Central memory CD4-positive, alpha-beta T cell (primary cell): ENCODE measurements at places on chromosomes 2 and 18.

- DNase-seq, result no peak
Observed at GRCh38 chr2:218858671-218859555, 692 bp upstream of the WNT6 start.

DNA sequence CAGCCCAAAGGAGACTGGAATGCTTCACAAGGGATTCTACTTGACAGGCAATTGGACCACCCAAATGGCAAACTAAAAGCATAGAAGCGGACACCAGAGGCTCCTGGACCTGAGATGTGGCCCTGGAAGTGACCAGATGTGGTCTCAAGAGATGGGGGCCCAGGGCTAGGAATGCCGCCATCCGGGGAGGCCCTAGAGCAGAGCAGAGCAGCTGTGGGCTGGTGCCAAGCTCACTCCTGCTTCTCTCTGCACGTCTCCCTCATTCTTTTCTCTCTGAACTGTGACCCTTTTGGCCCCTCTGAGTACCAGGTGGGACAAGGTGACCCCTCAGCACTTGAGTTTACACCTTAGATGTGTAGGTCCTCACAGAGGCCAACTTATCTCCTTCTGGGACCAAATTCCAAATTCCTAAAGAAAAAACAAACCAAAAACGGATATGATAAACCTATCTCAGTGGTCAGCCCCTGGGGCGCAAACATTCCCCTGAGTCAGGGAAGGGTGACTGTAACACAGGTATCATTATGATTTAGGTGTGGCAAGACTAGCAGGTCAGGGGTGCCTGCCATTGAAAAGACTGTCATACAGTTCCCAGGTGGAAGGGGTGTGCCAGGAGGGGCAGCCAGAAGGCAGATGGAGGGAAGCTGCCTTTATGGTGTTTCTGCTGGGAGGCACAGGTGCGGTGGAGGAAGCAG lies 6.5 kb upstream of the IL1R2 start:
- no peak for DNase-seq

GRCh38 chr18:63570721-63571120 lies 16.4 kb upstream of the SERPINB13 start:
- no peak for DNase-seq

DNA sequence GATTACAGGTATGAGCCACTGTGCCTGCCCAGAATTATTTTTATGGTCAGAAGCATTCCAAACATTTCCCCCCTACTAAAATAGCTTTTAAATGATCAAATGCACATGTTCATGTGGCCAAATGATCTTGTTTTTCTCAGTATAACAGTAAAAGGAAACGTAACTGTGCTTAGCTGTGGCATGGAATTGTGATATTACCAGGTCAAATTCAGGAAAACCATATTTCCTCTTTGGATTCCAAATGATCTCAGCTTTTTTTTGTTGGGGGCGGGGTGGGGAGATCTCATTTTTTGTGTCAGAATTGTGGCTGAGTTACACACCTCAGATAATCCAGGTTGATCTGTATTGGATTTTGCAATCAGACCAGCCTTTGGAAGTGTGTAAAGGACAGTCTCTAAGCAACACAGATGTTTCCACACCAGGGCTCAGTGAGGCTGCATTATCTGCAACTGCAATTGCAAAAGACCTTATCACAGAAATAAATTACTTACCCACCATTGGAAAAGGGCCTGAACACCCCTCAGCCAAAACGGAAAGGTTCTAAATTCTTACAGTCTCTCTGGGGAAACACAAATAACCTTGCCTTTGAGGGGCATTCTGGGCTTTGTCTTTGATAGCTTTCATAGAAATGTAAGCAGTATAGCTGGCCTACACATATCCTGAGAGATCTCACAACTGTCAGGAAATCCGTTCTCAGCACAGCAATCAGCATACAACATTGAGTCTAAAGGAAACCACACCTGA lies 8.4 kb downstream of the CASP10 start:
- peak; percentile 44 for DNase-seq

DNA sequence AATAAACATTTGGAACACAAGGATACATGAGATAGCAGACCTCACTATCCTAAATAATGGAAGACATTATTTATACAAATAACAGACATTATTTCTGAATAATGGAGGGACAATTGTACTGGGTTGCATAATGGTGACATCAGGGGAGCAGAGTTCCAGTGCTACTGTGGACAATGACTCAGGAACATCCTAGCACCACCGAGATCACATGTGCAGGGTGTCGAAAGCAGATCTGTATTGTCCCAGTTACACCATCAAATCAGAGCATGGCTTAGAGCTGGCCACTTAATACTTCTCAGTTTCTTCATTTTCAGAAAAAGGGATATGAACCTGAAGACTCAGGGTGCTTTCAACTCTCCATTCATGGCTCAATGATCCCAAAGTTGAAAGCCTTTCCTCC lies 249.1 kb upstream of the RBMS1 start:
- DNase-seq, result no peak

- no peak for DNase-seq
Observed at GRCh38 chr2:52810460-52810859, 957.1 kb upstream of the CHAC2 start.

DNA sequence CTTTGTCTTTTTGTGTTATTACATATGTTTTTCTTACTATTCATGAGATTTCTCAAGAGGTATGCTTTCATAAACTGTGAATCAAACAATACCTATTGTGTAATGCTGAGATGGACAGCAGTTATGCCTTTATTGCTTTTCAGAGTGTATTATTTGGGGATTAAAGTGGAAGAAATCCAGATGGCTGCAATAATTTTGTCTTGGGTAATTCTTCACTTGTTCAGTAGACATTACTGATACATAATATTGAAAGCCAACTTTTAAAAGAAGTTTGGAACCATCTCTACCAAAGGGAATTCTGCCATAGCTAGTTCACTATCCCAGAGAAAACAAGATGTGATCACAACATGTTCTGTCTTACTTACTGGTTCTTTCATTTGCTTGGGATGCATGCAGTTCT lies 253.4 kb upstream of the ZSWIM2 start:
- no peak for DNase-seq

DNA sequence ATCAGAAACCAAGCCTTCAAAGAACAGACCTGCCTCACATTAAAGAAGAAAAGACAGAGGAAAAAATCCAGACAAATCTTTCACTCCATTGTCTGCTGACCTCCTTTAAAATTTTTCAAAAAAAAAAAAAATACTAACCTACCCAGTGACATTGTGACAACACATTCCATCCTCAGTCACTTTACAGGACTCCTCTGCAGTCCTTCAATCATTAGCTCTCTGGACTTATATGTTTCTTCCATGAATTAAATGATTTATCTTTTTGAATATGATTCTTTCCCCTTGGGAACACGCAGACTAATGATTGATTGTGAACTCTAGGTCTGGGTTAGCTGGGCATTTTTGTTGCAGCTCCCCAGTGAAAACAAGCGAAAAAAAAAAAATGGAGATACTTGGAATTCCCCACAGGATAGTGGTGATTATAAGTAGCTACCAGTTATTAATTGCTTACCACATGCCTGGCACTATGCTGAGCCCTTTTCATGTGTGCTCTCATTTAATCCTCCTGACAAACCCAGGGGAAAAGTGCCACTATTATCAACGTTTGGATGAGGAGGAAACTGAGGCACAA lies 261.3 kb upstream of the NCKAP5 start:
- DNase-seq, result no peak

- no peak for DNase-seq
Observed at GRCh38 chr2:24107-24506, 22.2 kb downstream of the FAM110C start.

DNA sequence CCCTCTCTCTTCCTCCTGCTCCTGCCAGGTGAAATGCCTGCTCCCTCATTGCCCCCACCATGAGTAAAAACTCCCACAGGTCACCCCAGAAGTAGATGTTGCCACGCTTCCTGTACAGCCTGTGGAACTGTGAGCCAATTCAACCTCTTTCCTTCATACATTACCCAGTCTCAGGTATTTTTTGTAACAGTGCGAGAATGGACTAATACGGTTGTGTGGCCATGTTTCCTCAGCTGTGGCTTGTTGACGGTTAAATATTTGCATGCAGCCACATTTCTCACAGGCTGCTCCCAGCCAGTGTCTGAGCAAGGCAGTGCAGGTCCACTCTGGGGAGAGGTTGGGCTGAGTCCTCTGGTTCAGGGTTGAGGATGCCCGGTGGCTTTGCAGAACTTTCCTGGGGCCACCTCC lies 27.8 kb upstream of the COPS8 start:
- DNase-seq, result no peak

GRCh38 chr2:168884975-168885374 lies 5.3 kb downstream of the SPC25 start:
- DNase-seq, result no peak

- DNase-seq, result no peak
Observed at GRCh38 chr18:42936289-42936688, 179.2 kb downstream of the RIT2 start.

DNA sequence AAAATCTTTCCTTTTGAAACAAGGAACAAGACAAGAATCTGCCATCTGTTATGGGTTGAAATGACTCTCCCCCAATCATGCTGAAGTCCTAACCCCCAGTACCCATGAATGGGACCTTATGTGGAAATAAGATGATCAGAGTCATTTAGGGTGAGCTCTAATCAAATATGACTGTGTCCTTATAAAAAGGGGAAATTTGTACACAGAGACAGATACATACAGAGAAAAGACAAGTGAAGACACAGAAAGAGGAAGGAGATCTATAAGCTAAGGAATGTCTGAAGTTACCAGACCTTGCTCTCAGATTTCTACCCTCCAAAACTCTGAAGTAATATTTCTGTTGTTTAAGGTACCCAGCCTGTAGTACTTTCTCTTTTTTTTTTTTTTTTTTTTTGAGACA lies 15.7 kb downstream of the TGFBRAP1 start:
- no peak for DNase-seq

DNA sequence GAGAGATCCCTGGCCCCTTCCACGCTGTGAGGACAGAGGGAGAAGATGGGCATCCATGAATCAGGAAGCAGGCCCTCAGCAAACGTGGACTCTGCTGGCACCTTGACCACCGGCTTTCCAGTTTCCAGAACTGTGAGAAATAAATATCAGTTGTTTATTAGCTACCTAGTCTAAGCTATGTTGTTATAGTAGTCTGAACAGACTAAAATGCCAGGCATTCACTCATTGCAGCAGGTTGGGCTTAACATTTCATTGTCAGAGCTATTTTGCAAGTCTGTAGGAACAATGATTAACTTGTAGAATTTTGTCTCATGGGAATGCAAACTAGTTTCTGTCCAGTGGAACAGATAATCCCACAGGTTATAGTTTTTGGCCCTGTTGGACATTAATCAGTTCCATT lies 24.8 kb upstream of the TBC1D8 start:
- no peak for DNase-seq

GRCh38 chr2:60251247-60251646 lies 302.2 kb downstream of the BCL11A start:
- no peak for DNase-seq

DNA sequence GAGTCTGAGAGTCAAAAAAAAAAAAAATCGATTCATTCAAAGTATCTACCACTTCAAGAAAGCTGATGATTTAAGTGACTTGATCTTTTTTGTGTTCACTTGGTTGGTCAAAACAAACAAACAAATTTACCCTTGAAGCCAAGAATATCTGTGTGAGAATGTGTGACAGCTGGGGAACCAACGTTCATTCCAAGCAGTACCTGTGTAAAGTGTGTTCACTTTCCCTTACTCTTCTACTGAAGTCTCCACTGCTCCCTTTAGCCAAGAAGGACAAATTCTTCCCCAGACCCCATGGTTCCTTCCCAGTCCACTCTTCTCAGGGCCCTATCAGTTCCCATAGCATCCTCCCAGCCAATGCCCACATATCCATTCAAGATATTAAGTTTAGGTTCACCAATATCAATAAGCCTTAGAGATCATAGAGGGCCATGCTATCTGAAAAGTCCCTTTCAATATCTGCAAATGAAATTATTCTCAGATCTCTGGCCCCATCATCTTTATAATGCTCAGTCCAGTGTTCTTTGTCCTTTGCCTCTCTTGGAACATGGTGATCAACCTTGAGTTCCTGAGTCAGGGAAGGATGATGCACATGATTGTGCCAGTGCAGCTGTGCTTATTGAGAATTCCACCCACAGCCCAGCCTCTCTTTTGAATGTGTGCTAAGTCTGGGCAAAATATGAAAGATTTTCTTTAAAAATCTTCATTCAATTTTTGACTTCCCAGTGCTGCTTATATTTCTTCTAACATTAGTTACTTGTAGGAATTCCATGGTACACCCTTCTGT lies 82.8 kb upstream of the DTNA start:
- DNase-seq, result no peak

DNA sequence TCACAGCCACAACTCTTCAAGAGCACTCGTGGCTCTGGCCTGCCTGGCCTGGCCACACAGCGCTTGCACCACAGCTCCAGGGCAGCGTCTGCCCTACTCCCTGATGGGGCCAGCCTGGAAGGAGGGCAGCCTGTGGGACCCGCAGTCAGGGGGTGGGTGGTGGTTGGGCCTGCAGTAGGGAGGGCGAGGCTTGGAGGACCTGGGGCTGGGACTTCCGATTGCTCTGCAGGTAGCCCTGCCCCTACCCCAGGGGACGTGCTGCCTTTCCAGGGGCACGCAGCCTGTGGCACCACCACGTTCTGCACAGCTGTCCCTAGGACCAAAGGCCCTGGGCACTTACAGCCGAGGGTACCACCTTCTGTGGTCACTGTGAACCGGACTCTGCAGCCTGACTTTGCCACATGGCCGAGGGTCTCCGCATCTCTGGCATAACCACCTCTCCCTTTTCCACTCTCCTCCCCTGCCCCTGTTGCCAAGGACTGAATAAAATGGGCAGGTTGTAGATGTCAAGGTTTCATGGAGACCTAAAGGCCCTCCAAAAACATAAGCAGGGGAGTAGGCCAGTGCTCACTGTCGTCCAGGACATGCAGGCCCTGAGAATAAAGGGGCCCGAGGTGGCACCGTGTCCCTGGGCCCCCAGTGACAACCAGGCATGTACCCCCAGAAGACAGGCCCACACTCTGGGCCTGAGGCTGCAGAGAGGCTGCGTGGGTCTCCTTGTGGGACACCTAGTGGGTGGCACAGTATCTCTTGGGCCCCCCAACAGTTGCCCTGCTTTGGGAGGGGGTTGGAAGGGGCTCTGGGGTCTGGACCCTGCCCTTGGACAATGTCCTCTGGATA lies 87.3 kb downstream of the INHBB start:
- DNase-seq, result no peak

DNA sequence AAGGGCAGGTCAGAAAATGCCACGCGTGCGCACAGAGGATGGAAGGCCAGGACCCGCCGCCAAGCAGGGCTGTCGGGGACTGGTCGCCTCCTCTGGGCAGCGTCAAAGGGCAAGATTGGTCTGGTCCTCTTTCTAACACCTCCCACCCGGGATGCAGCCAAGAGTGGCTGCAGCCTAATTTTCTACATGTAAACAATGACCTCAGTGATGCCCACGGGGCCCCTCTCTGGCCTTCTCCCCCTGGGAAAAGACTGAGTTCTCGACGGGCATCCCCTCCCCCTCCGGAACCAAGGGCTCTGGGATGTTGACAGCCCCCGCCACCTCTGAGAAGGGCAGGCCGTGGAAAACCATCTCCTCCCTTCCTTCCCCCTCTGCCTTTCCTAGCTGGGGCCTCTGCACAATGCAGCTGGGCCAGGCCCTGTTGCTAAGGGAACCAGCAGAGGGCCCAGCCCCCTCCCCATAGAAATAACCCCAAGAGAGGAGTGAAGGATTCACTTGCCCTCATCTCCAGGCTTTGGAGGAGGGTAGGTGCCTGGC lies 80.0 kb upstream of the ZNF532 start:
- no peak for DNase-seq
